Central memory CD8-positive, alpha-beta T cell (primary cell): ENCODE measurements at places on chromosomes 3 and 15.

GRCh38 chr3:153768561-153769469 is 352.4 kb upstream of the ARHGEF26 start:
- peak; percentile 38 for DNase-seq

GRCh38 chr15:98946301-98947255 is 61.0 kb downstream of the PGPEP1L start:
- no peak for DNase-seq

DNA sequence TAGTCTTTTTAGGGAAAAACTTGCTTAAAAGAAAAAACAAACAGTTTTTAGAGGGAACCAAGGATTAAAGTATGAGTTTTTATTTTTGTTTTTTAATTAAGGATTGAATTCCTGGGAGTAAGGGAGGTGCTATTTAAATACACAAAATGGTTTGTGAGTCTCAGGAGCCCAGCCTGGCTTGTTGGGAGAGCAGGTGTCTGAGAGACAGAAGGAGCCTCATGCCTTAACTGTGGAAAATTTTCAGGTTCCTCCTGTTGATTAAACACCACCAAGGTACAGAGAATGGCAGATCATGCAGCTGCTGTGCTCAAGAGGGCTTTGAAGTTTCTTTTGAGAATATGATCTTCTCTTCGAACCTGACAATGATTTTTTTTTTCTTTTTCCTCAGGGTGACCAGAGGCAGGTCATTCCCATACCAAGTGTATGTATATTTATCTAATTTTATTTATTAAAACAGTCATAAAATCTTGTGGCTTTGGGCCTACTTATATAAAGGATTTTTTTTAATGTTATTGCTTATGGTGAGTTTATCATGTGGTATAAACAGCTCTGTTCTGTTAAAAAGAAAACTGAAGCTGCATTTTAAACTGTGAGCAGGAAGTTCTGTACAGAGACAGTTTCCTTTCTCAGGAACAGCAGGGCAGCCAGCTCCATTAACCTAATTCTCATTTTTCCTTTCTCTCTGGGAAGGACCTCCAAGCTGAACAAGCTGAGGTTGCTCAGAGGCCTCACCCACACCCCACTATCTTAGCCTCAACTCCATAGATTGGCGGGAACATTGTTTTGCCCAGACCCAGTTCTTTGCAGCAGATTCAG is 33.7 kb upstream of the VILL start:
- no peak for DNase-seq

DNA sequence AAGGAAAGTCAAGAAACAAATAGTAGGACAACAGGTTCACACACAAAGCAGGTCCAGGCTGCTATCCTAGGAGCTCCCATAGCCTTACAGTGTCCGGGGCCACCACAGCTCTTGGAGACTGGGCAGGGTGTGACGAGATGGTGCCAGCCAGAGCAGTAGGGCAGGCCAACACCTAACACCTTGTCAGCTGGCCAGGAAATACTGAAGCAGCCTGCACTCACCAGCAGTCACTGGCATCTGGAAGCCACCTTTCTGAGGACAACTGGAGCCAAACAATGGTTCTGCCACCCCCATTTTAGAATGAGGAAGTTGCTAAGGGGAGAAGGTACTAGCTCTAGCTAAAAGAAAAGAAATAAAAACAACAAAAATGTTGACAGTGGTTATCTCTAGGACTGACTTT is 47.2 kb downstream of the CCDC12 start:
- DNase-seq = no peak

DNA sequence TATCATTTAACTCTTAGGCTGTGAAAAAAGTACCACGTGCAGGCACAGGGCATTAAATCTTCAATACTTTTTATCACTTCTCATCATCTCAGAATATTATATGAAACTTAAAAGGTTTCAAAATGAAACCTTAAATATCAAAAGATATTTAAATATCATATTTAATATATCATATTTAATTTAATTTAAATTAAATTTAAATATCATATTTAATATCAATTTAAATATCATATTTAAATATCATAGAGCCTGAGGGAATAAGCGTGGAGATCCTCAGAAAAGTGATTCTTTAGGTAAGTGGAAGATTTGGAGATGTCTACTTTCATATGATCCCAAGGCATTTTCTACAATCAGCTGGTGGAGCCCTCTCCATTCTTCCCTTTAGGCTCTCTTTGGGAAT is 716.6 kb downstream of the OTOL1 start:
- DNase-seq = no peak

DNA sequence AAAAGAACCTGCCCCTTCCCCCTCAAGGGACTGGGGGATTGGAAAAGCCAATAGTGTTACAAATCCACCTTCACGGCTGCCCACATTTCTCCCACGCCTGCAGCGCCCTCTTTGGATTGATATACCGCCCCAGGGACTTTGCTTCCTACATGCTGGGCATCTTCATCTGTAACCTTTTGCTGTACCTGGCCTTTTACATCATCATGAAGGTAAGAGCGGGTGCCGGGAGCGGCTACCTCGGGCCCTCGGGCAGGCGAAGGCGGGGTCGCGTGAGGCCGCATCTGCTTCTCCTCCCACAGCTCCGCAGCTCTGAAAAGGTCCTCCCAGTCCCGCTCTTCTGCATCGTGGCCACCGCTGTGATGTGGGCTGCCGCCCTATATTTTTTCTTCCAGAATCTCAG is 73.1 kb downstream of the USF3 start:
- no peak for DNase-seq

GRCh38 chr15:58410353-58410752 is 21.4 kb upstream of the LIPC start:
- DNase-seq = no peak

DNA sequence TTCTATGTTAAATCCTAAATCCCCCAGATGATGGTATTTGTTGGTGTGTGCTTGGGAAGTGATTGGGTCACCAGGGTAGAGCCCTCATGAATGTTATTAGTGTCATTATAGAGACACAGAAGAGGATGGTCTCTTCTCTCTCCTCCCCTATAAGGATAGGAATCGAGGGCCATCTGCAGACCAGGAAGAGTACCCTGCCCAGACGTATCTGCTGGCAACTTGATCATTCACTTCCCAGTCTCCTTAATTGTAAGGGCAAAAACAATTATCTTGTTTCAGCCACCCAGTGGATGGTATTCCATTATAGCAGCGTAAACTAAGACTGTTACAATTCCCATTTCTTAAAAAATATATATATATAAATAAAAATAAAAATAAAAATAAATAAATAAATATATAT is 892.2 kb downstream of the SI start:
- DNase-seq = no peak

- no peak for DNase-seq
These were observed 110.6 kb upstream of the DCBLD2 start for GRCh38 chr3:99012051-99012450.

- no peak for DNase-seq
These were observed 60.3 kb downstream of the TM4SF4 start for GRCh38 chr3:149534671-149535332.

GRCh38 chr3:168859574-168859973 is 763.9 kb upstream of the GOLIM4 start:
- no peak for DNase-seq

- DNase-seq = no peak
These were observed 57.9 kb downstream of the TIMP4 start for GRCh38 chr3:12100784-12101183.

GRCh38 chr3:183291497-183292031 is 38.5 kb downstream of the B3GNT5 start:
- DNase-seq = no peak

GRCh38 chr15:68400066-68400456 is 31.9 kb downstream of the ITGA11 start:
- DNase-seq = no peak

- DNase-seq = no peak
These were observed 59.3 kb downstream of the CYP11A1 start for GRCh38 chr15:74307827-74308811.

DNA sequence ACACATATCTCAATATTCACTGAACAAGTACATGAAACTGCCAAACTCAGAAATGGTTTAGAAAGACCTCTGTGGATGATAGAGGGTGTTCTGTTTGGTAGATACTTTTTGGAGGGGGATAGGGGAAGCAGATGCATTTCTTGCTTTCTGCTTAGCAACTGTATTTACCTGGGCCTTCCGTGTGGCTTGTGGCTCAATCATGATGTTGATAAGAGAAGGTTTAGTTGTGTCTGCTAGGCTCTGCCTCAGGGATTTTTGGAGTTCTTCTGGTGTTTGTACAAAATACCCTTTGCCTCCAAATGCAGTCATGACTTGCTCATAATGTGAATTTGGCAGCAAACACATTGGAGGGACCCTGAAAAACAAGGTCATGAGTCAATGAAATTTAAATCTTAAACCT is 38.2 kb downstream of the HACL1 start:
- DNase-seq = no peak

DNA sequence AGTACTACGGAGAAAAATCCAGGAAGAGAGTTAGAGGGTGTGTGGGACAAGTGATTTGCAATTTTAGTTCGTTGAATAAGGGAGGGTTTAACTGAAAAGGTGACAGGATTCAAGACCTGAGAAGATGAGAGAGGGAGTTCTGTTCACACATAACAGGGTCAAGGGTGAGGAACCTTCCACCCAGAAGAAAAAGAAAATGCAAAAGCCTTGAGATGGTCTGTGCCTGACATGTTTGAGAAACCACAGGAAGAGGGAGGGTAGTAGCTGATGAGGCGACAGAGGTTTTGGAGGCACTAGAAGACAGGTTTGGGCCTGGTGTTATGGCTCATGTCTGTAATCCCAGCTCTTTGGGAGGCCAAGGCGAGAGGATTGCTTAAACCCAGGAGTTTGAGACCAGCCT is 591 bp upstream of the SLC25A20 start:
- peak; percentile 27 for DNase-seq

GRCh38 chr15:99454107-99454809 is 111.5 kb upstream of the MEF2A start:
- DNase-seq = peak; percentile 5

GRCh38 chr3:162141272-162141791 is 644.7 kb downstream of the OTOL1 start:
- no peak for DNase-seq

GRCh38 chr15:37361621-37362020 is 261.3 kb upstream of the MEIS2 start:
- no peak for DNase-seq

- no peak for DNase-seq
These were observed 28.2 kb upstream of the BCL6 start for GRCh38 chr3:187773233-187774184.

- DNase-seq = no peak
These were observed 4.6 kb downstream of the CACNA1D start for GRCh38 chr3:53498806-53499641.

- DNase-seq = no peak
These were observed 32.2 kb upstream of the SGO1 start for GRCh38 chr3:20218215-20218614.

- DNase-seq = no peak
These were observed 4.7 kb upstream of the DNASE1L3 start for GRCh38 chr3:58215317-58216025.

DNA sequence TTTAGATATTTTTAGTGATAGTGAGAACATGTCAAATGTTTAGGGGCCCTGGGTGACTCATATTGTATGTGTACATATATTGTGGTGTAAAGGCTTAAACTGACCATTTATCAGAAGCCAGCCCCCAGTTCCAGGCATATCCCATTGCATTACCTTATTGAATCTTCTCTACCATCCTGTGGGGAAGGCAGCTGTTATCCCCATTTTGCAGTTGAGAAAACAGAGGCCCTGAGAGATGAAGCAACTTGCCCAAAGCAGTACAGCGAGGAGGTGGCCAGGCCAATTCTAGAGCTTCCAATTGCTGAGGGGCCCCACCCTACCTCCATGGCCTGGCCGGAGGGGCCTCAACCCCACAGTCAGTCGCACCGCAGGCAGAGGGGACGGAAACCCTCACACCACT is 47.9 kb downstream of the ZNF710 start:
- no peak for DNase-seq

GRCh38 chr3:169722724-169723123 is 42.1 kb downstream of the TERC start:
- DNase-seq = no peak

DNA sequence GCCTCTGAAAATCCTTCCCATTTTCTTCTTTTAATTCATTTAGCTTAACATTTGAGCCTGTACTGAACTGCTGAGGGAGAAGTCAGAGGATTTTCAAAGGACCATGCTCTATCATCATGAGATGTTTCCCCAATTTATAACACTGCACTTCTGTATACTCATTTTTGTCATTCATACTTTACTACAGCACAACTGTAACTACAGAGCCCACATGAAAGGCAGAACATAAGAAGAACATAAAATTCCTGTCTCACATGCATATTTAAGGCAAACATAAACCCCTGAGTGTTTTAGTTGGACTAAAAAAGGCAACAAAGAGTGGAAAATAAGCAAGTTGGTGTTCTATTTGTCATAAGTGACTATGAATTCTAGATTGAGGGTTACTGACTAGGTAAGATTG is 237.7 kb upstream of the ARPP21 start:
- no peak for DNase-seq

- no peak for DNase-seq
These were observed 14.5 kb downstream of the MAP6D1 start for GRCh38 chr3:183810643-183811594.

GRCh38 chr3:191217301-191217700 is 18.3 kb downstream of the OSTN start:
- DNase-seq = no peak

DNA sequence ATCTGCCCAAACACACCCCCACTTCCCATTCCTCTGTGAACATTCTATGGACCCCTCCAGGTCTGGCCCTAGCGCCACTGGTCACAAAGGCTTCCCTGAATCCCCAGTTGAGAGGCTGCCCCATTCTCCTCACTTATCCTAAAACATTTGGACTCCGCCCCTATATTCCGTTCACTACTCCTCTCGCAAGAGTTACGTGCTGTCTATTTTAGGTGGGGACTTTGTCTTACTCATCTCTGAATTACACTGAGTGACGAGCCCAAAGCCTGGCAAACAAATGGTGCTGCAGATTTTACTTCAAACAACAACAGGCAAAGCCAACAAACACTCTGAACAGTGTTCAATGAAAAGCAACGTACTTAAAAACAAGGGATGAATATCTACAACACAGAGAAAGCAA is 14.5 kb downstream of the PCSK6 start:
- DNase-seq = no peak

- no peak for DNase-seq
These were observed 78.6 kb upstream of the PFN2 start for GRCh38 chr3:150049317-150049716.

- no peak for DNase-seq
These were observed 5.7 kb upstream of the CCR5 start for GRCh38 chr3:46365041-46365440.

DNA sequence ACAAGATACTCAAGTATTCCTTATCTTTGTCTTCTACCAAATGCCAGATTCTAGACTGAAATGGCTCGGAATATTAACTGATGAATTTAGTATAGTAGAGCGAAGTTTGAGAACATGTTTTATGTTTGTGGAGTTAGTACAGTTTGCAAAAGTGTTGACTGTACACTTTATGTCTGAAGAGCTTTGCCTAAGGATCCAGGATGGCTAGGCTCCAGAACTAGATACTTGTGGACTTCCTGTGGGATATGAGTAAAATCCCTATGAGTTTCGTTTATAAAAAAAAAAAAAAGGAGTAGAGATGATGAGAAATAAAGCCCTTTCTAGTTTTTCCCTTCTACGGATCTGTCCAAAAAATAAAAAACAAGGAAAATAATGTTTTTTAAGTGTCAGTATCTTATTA is 96.7 kb downstream of the TP63 start:
- no peak for DNase-seq

- DNase-seq = no peak
These were observed at the start of gene GABRB3 for GRCh38 chr15:26772154-26773066. Gene GABRB3 (minus strand): TSS chr15:26773066.
